HFFc6 (cell line): ENCODE measurements at places on chromosomes 4 and X. TPM values are rescaled to one million over a fixed set of nuclear protein-coding genes. Genes with fewer than 3 reads are reported as not detected.

Gene CYBB
- total RNA-seq = not detected in 3 replicates

Gene CCSER1
- not detected in 3 replicates for total RNA-seq

Gene FAT1
- 264 to 483 TPM (median 361 TPM) in 3 replicates for total RNA-seq

Gene RTL9
- 0.31 to 0.66 TPM (median 0.32 TPM) in 3 replicates for total RNA-seq

Gene HTN3
- not detected in 3 replicates for total RNA-seq

Gene SHROOM2
- total RNA-seq = 1.3 and 3.3 TPM in 2 replicates

GRCh38 chrX:137432609-137433008 lies 133.3 kb upstream of the ZIC3 start:
- H3K36me3 ChIP-seq = no peaks in the 10 kb centered on the region
- no peaks in the 10 kb centered on the region for H3K4me1 ChIP-seq
- H3K27ac ChIP-seq = no peak overlapping the region
- DNase-seq = no peak
- H3K27me3 ChIP-seq = peaks cover 6% of the 10 kb centered on the region; the same call in 1 of the 2 replicates

GRCh38 chr4:124459941-124460310 lies 252.6 kb downstream of the ANKRD50 start:
- no peaks in the 10 kb centered on the region for H3K27me3 ChIP-seq
- peak overlapping the region; percentile 10; the same call in 1 of the 2 replicates for H3K4me3 ChIP-seq
- H3K36me3 ChIP-seq = peaks cover 16% of the 10 kb centered on the region
- DNase-seq = no peak

GRCh38 chr4:108466936-108467902 lies 153.2 kb upstream of the RPL34 start:
- peak overlapping the region; percentile 33; the same call in 1 of the 2 replicates for H3K27ac ChIP-seq
- DNase-seq = peak; percentile 70
- no peak overlapping the region for H3K4me3 ChIP-seq
- peaks cover 20% of the 10 kb centered on the region; the same call in 1 of the 2 replicates for H3K27me3 ChIP-seq

GRCh38 chrX:21004835-21005234 lies 369.4 kb upstream of the CNKSR2 start:
- no peak for DNase-seq
- H3K27ac ChIP-seq = no peak overlapping the region
- H3K4me1 ChIP-seq = no peaks in the 10 kb centered on the region
- no peak overlapping the region for H3K4me3 ChIP-seq

GRCh38 chr4:111410571-111410970 lies 734.7 kb upstream of the FAM241A start:
- peaks cover 7% of the 10 kb centered on the region for H3K4me1 ChIP-seq
- peaks cover 4% of the 10 kb centered on the region; the same call in 1 of the 2 replicates for H3K27me3 ChIP-seq
- no peak overlapping the region for H3K4me3 ChIP-seq
- no peak overlapping the region for H3K27ac ChIP-seq
- H3K36me3 ChIP-seq = no peaks in the 10 kb centered on the region

- no peaks in the 10 kb centered on the region for H3K36me3 ChIP-seq
- no peak for DNase-seq
- H3K4me3 ChIP-seq = no peak overlapping the region
- peaks cover 2% of the 10 kb centered on the region; the same call in 1 of the 2 replicates for H3K27me3 ChIP-seq
These were observed 123.9 kb upstream of the RXFP1 start for GRCh38 chr4:158397781-158398180.
